Fibroblast of skin of scalp (primary cell): ENCODE measurements at places on chromosomes 2 and 18.
A peak's percentile ranks its signal among the peaks of the same experiment; 100 is the strongest.

GRCh38 chr2:134718023-134718816 lies 580 bp downstream of the TMEM163 start:
- no peak for DNase-seq

DNA sequence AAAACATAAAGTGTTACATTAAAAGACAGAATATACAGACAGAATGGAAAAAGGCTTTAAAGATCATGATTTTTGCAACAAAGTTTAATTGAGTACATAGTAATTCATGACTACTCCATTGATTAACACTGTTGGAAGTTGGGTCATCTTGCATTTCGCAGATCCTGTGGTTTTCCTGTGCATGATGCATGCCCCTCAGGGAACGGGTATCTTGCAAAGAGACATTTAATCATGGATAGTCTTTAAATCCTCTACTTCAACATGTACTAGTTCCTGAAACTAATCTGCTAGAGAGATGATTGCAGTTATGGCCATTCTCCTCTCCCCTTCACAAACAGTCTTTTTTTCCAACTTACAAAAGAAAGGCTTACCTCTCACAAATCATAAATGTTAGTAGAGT lies 155.6 kb upstream of the DSEL start:
- DNase-seq: peak; percentile 57

- no peak for DNase-seq
Observed at GRCh38 chr2:8380026-8380425, 301.8 kb upstream of the ID2 start.

- no peak for DNase-seq
Observed at GRCh38 chr2:84653302-84653701, 137.0 kb downstream of the DNAH6 start.

DNA sequence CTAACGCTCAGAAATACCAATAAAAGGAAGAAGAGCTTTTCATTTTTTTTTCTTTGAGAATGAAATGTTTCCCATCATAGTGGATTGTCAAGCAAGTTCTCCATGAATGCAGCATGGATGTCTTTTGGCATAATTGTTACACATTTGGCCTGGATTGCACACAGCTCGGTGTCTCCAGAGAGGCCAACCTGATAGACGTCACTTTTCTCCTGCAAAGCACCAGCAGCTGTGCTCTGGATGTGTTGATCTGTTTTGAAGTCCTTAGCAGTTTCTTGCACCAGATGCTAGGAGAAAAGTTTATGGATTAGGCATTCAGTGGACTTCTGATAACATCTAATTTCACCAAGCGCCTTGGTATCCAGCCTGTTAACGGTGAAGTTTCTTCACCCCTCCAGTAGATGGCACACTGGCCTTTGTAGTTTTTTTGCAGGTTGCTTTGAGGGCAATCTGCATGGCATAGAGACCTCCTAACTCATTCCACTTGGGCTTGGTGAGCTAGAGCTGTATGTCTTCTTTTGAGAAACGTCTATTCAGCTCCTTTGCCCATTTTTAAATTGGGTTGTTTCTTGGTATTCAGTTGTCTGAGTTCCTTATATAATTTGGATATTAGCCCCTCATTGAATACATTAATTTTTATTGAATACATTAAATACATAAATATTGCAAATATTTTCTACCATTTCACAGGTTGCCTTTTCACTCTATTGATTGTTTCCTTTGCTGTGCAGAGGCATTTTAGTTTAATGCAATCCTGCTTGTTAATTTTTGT lies 59.7 kb downstream of the PTH2R start:
- peak; percentile 1 for DNase-seq

DNA sequence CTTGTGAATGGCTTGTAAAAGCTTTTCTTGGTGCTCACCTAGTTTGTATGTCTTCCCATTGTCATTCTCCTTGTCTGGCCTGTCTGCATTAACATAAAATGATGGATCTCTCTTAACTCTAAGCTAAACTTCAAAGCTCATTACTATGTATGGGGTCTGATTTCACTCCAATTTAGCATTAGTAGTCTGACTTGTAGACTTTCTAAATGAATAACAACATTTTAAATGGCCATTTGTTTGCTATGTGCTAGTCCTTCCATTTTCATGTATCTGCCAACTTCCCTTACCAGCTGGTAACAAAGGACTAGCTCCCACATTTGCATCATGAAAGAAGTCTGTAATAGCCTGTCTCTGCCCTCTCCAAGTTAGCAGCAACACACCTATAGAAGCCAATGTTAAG lies 324.2 kb upstream of the RGPD4 start:
- DNase-seq: no peak

GRCh38 chr2:218754201-218754600 lies 27.7 kb upstream of the CYP27A1 start:
- no peak for DNase-seq

DNA sequence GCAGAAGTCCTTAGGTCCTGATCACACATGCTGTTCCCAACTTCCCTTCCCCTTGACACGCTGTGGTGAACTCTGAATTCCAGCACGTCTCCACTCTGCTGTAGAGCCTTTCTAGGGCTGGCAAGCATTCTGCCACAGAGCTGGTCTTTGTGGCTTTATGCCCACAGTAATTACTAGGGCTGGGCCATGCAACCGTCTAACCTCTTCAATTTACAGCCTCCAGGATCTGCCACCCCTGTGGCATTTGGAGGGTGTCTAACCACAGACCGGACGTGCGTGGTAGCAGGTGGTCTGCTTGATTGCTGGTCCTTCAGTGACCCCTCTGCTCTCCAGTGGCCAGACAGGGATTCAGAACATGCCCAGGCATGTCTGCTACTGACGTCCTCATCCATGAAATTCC lies 43.1 kb upstream of the TGFA start:
- DNase-seq: peak; percentile 5
